Spinal cord (tissue), 10 donors: ENCODE measurements at places on chromosomes 7 and 10.

DNA sequence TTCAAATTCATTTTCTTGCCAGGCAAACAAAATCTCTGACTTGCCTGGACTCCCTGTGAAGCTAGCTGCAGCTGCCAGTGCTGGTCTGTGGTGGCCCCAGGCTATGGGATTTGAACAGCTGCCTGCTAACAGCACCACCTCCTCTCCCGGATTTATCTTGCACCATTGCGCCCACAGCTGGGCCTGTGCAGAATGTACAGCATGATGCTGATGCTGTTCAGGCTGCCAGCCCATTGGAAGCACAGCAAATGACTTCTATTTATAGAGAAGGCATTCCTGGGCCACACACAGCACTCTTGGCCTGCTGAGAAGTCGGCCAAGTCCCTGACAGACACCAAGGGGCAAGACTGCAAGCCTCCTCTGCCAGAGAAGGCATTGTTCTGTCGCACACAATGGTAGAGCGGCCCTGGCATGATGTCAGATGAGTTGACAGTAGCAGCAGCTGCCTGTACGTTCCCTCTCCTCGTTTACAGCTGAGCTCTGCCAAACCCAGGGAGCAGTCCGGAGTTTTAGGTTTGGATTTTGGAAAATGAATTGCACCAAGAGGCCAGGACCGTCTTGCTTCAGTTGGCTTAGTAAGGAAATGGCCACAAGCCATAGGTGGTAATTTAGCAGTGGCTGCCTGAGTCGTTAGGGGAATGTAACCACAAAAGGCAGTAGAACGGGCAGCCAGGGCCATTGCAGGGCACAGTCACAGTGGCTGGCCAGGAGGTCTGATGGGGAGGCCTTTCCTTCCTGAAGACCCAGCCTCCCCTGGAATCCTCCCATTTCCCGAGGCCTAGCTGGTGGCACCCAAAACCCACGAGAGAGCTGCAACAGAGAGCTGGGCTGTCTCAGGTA, 38.5 kb downstream of the MTURN start:
- H3K27ac ChIP-seq = peak overlapping the region; percentile 60
- no peaks in the 10 kb centered on the region for H3K36me3 ChIP-seq
- DNase-seq = peak; percentile 77
- peaks cover 33% of the 10 kb centered on the region for H3K4me1 ChIP-seq

GRCh38 chr10:89079961-89080360, 89.4 kb downstream of the FAS start:
- no peaks in the 10 kb centered on the region for H3K27me3 ChIP-seq
- H3K36me3 ChIP-seq = no peaks in the 10 kb centered on the region
- no peak overlapping the region for H3K27ac ChIP-seq
- no peaks in the 10 kb centered on the region for H3K4me1 ChIP-seq
- DNase-seq = no peak

- no peak for DNase-seq
- H3K27ac ChIP-seq = no peak overlapping the region
- H3K4me1 ChIP-seq = no peaks in the 10 kb centered on the region
- H3K36me3 ChIP-seq = no peaks in the 10 kb centered on the region
Measured at GRCh38 chr7:110061387-110061786, 1029.5 kb upstream of the LRRN3 start.

- no peak overlapping the region for H3K27ac ChIP-seq
- H3K27me3 ChIP-seq = no peaks in the 10 kb centered on the region
- DNase-seq = no peak
- H3K4me1 ChIP-seq = no peaks in the 10 kb centered on the region
- no peak overlapping the region for H3K4me3 ChIP-seq
Measured at GRCh38 chr7:71470326-71470725, 338.4 kb downstream of the GALNT17 start.

DNA sequence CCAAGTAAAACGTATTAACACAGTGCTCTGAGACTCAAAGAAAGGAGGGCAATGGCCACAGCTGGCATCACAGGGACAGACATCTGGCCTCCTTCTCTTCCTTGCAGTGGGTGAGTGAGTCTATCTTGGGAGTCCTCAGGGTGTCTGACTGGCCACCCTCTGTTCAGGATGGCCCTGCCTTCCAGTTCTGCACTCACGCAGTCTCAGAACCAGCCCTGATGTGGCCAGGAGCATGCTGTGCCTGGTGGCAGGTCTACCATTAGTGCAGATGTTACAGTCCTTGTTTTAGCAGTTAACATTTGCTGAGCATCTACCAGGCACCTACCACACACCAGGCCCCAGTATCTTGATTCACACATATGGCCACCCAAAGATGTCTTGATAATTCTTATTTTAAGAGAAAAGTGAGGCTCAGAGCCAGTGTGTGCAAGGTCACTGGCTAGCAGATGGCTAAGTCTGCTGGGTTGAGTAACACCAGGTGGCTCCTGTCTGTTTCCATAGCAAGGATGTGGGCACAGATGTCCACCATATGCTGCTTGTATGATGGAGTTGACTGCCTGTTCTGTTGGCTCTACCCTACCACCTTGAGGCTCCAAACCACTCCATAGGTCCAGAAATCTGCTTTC, 23.2 kb upstream of the ARHGAP22 start:
- DNase-seq = no peak
- H3K27ac ChIP-seq = no peak overlapping the region
- no peak overlapping the region for H3K4me3 ChIP-seq
- H3K36me3 ChIP-seq = no peaks in the 10 kb centered on the region

DNA sequence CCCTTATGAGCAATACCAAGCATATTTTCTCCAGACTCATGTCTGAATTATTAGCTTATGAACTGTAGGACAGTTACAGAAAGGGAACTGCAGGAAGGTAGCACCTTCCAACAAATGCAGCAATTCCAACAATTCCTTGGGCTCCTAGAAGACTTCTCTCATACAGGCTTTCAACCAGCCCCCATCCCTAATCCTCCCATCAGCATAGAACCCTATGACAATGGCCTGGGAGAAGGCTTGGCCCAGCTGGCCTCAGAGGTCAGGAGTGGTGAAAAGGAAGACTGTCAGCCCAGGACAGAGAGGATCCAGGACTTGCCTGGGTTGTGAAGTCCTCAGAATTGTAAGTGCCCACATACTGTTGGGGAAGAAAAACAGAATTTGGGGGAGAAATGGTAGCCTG, 5.9 kb downstream of the VPS41 start:
- no peak overlapping the region for H3K4me3 ChIP-seq
- no peak overlapping the region for H3K27ac ChIP-seq
- H3K4me1 ChIP-seq = no peaks in the 10 kb centered on the region
- H3K36me3 ChIP-seq = no peaks in the 10 kb centered on the region

DNA sequence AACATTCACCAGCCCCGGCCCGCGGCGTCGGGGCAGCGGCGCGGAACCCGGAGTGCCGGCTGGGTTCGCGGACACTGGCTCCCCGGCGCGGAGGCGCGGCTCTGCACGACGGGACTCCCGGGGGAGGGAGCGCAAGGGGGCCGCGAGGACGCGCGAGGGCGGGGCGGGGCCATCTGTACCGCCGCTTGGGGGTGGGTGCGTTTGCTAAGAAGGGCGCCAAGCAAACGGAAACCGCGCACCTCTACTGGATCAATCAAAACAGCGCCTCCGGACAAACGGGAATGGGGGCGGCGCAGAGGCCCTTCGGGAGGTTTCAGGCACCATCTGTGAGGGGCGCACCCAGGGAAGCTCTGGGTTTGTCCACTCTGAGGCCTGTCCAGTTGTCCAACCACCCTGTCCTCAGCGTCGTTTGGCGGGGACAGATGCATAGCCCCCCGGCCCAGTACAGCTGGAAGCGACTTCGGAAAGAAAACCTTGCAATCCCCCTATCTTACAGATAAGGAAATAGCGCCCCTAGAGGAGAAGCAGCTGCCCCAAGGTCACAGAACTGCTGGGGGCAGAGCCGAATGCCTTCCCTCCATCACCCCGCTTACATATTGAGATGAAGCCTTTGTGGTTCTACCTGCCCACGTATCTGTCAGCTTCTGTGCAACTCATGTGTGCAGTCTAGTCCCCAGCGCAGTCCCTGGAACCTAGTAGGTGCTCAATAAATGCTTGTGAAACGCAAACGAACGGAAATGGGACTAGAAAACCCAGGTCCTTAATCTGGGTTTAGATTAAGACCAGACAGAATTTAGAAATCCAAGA, 10.7 kb upstream of the SLIT1 start:
- no peak for DNase-seq
- peaks cover 4% of the 10 kb centered on the region for H3K27me3 ChIP-seq
- H3K36me3 ChIP-seq = no peaks in the 10 kb centered on the region

DNA sequence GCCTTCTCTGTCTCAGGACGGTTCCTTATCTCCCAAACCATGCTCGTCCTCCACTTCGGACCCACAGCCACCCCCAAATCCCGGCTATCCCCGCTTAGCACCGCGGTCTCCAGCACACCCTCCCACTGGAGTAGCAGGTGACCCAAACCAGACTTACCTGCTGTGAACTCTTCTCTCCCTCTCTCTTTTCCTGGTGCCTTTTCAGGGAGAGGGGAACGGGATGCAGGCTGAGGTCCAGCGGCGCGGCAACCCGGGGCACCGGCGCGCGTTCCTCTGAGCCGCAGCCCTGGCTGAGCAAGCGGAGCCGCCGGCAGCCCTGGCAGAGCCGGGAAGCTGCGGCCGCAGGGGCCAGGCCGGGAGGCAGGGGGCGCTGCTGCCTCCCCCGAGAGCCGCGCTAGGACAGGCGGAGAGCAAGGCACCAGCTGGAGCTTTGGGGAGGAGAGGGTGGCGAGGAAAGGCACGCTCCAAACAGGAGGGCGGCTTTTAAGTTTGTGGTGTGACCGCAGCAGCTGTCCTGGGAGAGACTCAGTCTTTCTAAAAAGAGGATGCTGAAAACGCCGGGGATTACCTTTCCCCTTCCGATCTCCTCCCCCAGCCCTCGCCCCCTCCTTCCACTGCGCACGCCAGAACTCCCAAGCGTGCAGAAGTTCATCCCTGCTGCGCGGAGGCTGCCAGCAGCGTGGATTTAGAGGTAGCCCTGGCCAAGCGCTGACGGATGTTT, at the start of gene SEMA3D:
SEMA3D (minus strand) TSS at position 536 of the 721 bp plus-strand sequence. CDS start 65,165 bp downstream, outside the sequence.
- H3K27ac ChIP-seq = peak within 1 kb of the TSS; percentile 90
- peaks cover 21% of the 10 kb centered on the region for H3K4me1 ChIP-seq
- H3K4me3 ChIP-seq = peak within 1 kb of the TSS; percentile 91
- H3K27me3 ChIP-seq = peaks cover 6% of the 10 kb centered on the region
- DNase-seq = peak; percentile 76
- no peaks in the 10 kb centered on the region for H3K36me3 ChIP-seq

DNA sequence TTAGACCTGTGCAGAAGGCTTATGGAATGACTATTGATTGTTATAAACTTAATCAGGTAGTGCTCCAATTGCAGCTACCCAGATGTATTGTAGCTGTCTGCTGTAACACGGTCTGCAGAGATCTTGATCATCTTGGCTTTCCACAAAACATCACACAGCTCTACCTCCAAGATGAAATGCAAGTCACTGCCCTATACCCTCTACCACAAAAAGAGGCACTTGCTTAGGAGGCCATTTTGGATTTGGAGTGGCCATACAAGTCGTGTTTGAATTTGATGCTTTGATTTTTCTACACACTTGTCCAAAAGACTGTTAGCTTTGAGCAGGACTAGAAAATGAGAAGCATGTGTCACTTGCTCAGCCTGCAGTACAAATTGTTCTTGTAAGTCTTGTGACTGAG, 377.2 kb downstream of the TNS3 start:
- no peaks in the 10 kb centered on the region for H3K4me1 ChIP-seq
- H3K27ac ChIP-seq = no peak overlapping the region
- no peaks in the 10 kb centered on the region for H3K27me3 ChIP-seq
- no peak overlapping the region for H3K4me3 ChIP-seq

DNA sequence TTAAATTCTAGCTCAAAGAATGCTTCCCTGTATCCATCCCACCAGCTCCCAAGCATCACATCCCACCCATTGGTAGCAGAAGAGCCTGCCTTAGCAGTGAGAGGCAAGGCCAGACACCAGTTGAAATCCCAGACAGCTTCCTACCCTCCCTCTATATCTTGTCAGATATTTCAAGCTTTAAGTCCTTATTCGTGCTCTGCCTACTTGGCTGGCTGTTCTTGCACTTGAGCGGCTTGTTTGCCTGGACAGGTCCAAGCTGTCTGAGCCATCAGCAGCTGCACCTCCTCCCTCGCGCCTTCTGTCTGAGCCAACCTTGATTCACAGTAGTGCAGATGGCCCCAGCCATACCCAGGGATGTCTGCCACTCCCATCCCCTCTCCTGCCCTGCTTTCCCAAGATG, 16.4 kb downstream of the LRRC4 start:
- peaks cover 57% of the 10 kb centered on the region for H3K4me1 ChIP-seq
- H3K36me3 ChIP-seq = peaks cover 37% of the 10 kb centered on the region
- no peak overlapping the region for H3K27ac ChIP-seq
- no peak overlapping the region for H3K4me3 ChIP-seq
- no peak for DNase-seq

DNA sequence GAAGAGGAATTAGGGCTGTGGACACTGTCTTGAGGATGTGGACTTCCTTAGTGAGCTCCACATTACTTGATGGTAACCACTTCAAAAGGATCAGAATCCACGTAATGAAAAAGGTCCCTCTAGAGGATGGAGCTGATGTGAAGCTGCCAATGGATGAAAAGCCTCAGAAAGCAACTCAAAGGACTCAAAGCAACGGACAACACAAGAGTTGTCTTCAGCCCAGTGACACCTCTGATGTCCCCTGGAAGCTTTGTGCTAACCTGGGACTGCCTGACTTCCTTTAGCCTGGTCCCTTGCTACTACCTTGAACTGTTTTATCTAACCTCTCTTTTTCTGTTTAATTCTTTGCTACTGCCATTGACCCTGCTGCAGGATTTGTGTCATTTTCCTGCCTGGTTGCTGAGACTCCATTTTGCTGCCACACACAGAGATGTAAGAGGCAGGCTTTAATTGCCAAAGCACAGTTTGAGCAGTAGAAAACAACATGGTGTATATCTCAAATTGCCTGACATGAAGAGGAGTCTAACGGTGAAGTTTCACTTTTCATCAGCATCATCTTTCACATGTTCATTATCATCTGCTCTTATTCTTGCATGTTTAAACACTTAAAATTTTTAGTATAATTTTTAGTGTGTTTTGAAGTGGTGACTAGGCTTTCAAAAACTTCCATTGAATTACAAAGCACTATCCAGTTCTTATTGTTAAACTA, 11.1 kb upstream of the SGCE start:
- no peak overlapping the region for H3K4me3 ChIP-seq
- no peaks in the 10 kb centered on the region for H3K4me1 ChIP-seq
- no peak overlapping the region for H3K27ac ChIP-seq
- no peak for DNase-seq
- H3K27me3 ChIP-seq = no peaks in the 10 kb centered on the region

- H3K27ac ChIP-seq = no peak overlapping the region
- H3K4me1 ChIP-seq = peaks cover 15% of the 10 kb centered on the region
- no peak for DNase-seq
- H3K27me3 ChIP-seq = peaks cover 5% of the 10 kb centered on the region
- no peaks in the 10 kb centered on the region for H3K36me3 ChIP-seq
- no peak overlapping the region for H3K4me3 ChIP-seq
Measured at GRCh38 chr7:143405173-143406001, 3.3 kb downstream of the EPHA1 start.

GRCh38 chr7:18647582-18647981, 152.0 kb downstream of the HDAC9 start:
- H3K36me3 ChIP-seq = peaks cover 9% of the 10 kb centered on the region
- H3K4me1 ChIP-seq = no peaks in the 10 kb centered on the region
- no peak for DNase-seq
- H3K27ac ChIP-seq = no peak overlapping the region
- no peak overlapping the region for H3K4me3 ChIP-seq

- H3K27me3 ChIP-seq = no peaks in the 10 kb centered on the region
- no peak overlapping the region for H3K4me3 ChIP-seq
Measured at GRCh38 chr7:103307503-103308231, 10.4 kb downstream of the PMPCB start.

- no peaks in the 10 kb centered on the region for H3K27me3 ChIP-seq
- no peak overlapping the region for H3K27ac ChIP-seq
- H3K36me3 ChIP-seq = no peaks in the 10 kb centered on the region
Measured at GRCh38 chr10:62735464-62736167, 68.9 kb upstream of the ADO start.
